ENCODE measurements at places on chromosomes 4 and X.

DNA sequence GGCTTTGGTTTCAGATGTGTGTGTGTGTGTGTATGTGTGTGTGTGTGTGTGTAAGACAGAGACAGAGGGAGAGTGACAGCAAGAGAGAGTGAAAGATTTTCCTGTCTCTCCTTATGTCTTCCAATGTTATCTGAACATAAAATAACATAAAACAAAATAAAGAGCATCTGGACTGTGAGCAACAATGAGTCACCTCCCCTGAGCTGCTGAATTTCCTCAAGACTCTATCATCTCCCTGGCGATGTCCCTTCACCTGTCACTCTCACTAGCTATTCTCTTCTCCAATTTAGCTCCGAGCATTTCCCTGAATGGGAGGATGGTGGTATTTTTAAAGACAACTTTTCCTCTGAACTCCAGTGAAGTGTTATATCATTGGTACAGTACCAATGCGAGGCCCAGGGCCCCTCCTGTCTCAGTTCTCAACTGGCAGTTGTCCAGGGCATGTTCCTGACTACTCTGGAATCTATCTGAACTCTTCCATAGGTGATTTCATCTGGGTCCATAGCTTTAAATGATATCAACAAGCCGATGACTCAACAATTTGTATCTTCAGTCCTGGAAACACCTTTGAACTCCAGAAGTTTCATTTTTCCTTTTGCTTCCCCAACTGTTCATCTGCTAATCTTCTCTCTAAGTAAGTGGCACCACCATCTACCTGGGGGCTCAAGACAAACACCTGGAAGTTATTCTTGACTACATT, 195.0 kb upstream of the CLNK start:
- DNase-seq = no peak

GRCh38 chr4:152451496-152451895, 84.4 kb downstream of the FBXW7 start:
- no peak for DNase-seq

DNA sequence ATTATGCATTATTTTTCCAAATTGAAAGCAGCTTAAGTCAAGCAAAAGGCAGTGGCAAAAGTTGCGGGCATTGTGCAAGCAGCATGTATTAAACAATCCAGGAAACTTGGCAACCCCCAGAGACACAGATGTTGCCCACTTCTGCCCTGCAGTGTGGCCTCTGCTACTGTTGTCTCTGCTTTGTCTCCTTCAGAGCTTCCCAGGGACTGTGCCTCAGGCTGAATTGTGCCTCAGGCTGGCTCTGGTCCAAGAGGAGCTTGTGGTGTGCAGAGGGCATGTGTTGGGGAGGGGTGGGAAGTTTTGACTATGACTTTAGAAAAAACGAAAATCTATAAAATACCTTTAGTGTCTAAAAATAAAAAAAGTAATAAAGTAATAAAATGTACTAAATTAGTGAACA, 201.4 kb downstream of the CCSER1 start:
- peak; percentile 46 for DNase-seq

GRCh38 chrX:128518508-128518907, 466.3 kb upstream of the ACTRT1 start:
- DNase-seq = no peak

- no peak for DNase-seq
Measured at GRCh38 chr4:8362483-8362882, 78.0 kb downstream of the ACOX3 start.

DNA sequence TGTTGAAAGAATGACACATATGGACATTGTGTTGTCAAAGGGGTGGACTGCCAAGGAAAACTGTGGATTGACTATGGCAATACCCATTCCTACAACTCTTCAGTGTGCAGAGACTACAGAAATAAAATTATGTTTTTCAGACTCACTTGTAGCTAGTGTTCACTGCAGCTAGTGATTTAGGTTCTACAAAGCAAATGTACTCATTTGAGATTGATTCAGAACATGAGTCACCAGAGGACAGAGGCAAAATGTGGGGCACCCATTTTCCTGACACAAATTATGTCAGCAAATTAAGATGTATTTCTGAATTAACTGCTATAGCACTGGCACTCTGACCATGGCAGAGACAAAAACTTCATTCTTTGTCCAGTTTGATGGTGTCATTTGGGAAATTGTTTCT, 40.7 kb downstream of the SPCS3 start:
- DNase-seq = no peak

GRCh38 chr4:7910952-7911578, 28.6 kb downstream of the AFAP1 start:
- peak; percentile 61 for DNase-seq

GRCh38 chr4:176601124-176601523, 191.6 kb downstream of the VEGFC start:
- no peak for DNase-seq

DNA sequence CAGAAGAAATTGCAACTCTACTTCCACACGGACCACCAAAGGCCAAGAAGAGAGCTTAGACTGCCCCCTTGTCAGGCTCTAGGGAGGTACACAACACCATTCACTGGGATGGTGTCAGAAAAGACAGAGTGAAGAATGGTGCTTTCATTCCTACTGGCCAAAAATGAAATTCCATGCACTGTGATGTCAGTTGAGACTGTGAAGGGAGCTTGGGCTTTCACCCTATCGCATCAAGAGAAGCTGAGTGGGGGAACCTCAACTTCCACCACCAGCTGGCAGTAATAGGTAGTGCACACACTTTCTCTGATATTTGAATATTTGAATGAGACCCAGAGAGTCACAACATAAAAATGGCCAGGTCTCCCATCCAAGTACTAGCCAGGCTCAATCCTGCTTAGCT, 65.9 kb downstream of the ZNF711 start:
- no peak for DNase-seq

- DNase-seq = no peak
Measured at GRCh38 chrX:154430479-154430878, 2.0 kb downstream of the ATP6AP1 start.

DNA sequence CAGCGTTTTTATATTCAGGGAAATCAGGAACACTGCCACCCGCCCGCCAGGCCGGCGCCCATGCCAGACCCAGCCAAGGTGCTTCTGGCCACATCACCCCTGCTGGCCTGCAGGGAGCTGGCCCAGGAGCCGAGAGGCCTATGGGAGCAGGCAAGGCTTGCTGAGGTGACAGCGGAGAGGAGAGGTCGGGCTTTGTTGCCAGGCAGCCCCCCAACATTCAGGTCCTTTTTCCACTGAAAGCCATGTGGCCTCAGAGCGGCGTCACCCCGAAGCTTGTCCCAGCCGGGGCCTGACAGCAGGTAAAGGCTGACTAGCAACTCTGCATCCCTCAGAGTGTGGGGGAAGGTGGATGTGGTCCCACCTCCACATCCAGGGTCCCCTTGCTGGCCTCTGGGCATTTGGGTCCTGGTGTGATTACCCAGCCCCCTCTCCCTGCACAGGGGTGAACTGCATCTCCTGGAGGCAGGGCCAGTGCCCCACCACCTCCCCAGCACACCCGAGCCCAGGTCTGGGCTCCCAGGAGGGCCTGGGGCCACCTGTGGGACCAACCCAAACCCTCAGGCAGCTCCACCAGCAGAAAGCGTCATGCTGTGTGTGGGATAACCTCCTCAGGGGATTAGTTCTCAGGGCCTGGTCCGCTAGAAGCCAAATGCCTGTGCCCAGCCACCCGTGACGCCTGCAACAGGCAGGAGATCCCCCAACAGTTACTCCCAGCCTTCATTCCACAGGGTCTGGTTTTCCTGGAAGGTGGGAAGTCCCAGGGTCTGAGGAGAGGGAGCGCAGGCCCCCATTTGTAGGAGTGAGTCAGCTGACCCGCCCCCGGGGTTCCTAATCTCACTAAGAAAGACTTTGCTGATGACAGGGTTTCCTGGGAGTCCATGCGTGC, at the start of gene PDE6B:
Gene PDE6B (plus strand): TSS at position 869 of the 886 bp plus-strand sequence. CDS start 54 bp downstream, outside the sequence.
- no peak for DNase-seq

DNA sequence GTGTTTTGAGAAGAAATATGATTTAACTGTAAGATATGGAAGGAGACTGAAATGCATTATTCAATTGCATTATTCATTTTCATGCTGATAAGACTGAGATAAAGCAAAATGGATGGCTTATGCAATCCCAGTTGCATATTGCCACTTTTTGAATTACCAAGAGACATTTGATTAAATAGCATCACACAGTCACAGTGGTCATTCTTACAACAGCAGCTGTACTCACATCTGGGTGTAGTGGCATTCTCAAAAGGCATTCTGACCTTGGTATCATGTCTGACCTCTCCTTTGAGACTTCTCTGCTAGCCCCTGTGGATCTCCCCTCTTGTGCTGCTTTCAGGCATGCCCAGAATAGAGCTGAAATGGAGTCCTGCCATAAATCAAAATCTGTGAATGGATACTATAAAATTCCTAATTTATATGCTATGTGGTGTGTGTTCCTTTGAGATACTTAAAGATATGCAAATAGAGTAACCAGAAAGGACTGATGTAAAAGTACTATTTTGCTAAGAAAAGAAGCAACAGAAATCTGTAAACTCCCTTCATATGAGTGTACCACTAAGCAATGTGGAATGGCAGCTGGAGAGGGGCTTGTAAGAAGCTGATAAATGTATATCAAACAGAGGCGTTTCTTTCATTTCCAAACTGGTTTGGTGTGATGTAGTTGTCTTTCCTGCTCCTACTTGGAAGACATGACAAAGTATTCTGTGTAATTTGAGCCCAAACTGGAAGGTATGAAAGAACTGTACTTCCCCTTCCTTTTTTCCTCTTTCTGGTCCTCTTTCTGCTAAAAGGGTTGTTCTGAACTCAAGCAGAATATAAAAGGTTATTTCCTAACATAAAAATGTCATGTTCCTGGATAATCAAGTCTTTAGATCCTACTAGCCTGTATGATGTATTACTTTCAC, 25.4 kb upstream of the METAP1 start:
- no peak for DNase-seq

GRCh38 chr4:63556332-63556731, 852.9 kb downstream of the TECRL start:
- DNase-seq = no peak

- DNase-seq = no peak
Measured at GRCh38 chrX:21840193-21840545, 752 bp downstream of the MBTPS2 start.

DNA sequence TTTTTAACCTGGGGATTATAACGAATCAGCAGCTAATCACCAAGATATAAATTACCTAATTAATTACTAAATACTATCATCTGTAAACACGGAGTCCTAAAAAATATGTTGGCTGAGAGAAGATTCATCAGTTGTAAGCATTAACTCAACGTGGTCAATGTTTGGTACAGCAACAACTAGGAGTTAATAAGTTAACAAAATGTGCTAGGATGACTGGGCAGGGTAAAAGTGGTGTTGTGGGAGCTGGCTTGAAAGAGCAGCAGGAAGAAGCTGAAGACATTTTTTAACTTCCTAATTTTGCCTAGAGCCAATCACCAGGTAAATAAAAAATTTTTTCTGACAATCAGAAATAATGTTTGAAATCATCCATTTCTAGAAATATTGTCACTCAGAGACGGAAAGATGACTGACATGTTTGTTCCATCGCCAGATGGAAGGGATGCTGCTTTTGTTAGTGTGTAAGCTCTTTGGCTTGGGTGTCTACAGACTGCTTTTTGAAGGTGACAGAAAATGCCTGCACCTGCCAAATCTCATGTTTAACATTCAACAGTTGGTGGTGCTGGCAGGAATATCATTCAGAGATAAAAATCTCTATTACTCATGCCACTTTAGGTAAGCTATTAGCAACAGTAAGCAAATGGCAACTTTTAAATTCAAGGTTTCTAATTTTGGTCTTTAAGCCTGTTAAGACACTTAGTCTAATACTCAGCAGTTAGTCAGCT, 1126.9 kb downstream of the STPG2 start:
- DNase-seq = no peak

DNA sequence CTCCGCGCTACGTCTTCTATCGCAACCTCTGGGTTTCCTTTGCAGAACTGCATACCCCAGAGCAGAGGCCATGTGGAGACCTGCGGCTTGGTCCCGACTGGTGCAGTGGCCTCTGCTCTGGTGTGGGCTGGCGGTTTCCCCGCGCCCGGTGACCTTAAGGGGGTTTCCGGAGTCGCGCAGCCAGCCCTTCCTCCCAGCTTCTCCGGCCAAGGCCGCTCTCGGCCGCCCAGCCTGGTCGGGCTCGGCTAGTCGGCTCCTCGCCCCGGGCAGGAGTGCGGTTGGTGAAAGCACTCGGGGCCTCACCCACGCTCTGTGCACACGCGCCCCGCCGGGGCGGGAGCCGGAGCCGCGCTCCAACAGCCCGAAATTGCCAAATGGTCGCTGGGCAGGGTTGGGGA, 84.9 kb downstream of the BCOR start:
- no peak for DNase-seq

DNA sequence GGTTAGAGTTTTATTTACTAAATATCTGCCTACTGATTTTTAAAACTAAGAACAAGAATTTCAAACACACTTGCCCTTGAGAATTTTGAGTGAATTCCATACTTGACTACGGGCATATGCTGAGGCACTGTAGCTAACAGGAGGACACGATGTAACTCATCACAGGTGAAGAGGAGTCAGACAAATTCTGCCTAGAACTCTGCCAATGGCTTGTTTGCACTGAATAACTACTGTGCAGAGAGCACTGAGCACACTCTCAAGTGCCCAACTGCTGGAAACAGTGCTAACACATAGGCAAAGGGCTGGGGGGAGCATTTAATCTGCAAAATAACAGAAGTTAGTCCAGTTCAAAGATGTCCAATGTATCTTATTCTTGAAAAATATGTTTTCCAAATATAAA, 104.4 kb downstream of the WDFY3 start:
- no peak for DNase-seq

DNA sequence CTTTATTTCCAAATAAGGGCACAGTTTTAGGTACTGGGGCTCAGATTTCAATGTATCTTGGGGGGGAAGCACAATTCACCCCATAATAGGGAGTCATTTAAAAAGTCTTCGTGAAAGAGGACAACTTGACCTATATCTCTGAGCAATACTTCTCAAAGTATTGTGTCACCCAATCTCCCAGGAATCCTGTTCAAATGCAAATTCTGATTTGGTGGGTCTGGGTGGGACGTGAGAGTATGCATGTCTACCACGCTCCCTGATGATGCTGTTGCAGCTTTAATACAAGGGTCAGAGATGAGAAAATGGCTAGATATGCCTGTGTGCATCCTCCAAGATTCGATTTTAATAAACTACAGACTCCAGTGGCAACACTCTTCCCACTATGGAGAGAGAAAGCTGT, 514.8 kb downstream of the BCOR start:
- DNase-seq = no peak

DNA sequence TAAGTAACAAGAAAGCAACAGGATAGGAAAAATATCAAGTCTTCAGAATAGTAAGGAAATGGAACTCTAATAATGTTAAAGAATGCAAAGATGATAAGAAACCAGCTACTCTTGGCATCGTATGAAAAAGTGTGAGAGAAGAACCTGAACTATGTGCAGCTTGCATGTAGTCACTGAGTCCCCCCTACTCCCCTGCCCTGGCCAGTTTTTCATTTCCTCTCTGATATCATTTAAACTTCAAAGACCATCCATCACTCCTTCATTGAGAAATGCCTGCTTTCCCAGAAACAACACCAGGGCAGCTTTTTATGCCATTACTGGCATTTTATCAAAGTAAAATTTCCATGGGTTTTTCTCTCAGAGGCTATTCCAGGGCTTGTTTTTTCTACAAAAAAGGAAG, 28.1 kb downstream of the INPP4B start:
- DNase-seq = no peak

- DNase-seq = no peak
Measured at GRCh38 chr4:40439519-40439918, 104.4 kb downstream of the CHRNA9 start.

GRCh38 chr4:123874063-123874462, 477.5 kb downstream of the SPRY1 start:
- DNase-seq = no peak
